Prostate gland (tissue), 2 donors: ENCODE measurements at places on chromosomes 16 and 17. TPM values are rescaled to one million over a fixed set of nuclear protein-coding genes. Genes with fewer than 3 reads are reported as not detected.

- H3K27me3 ChIP-seq: no peaks in the 10 kb centered on the region
- no peak for DNase-seq
- no peaks in the 10 kb centered on the region for H3K36me3 ChIP-seq
- no peak overlapping the region for H3K4me3 ChIP-seq
- no peaks in the 10 kb centered on the region for H3K4me1 ChIP-seq
Measured at GRCh38 chr16:88936556-88937205, 40.3 kb downstream of the CBFA2T3 start.

DNA sequence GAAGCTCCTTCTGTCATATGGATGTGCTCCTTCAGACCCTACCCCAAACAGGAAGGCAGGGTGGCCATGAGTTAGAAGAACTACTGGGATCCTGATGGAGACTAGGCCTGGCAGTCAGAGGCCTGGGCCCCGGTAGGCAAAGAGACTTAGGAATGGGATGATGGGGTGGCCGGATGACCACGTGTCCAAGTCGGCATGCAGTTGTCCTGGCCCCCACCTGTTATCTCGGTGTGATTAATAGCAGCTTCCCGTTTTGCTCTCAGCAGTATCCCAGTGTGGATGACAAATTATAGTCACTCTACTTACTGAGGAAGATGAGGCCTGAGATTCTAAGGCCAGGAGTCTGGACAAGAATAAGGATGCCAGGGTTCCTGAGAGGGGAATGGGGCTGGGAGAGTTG, 1.5 kb downstream of the TNFSF12 start:
- H3K27me3 ChIP-seq: no peaks in the 10 kb centered on the region
- H3K4me3 ChIP-seq: no peak overlapping the region
- DNase-seq: no peak
- H3K27ac ChIP-seq: peak overlapping the region; percentile 91
- no peaks in the 10 kb centered on the region for H3K4me1 ChIP-seq

GRCh38 chr17:50192144-50192617, 9.2 kb downstream of the COL1A1 start:
- H3K4me3 ChIP-seq: no peak overlapping the region
- H3K27ac ChIP-seq: no peak overlapping the region
- no peak for DNase-seq
- no peaks in the 10 kb centered on the region for H3K4me1 ChIP-seq

KRTAP4-1 gene
- not detected for total RNA-seq

MYO15A gene
- 8.3 TPM for total RNA-seq
